Activated CD8-positive, alpha-beta memory T cell treated with anti-CD3 and anti-CD28 coated beads, Interleukin-2, amount 10 ng/mL, durations not matched to agents 7 days and 5 days (primary cell): ENCODE measurements at places on chromosomes 1 and 21.

- DNase-seq = no peak
Observed at GRCh38 chr1:66752000-66752592, at the start of gene DYNLT5. Gene DYNLT5, plus strand, starts transcription at chr1:66752459. Its CDS starts 2,200 bp downstream, at chr1:66754659.

GRCh38 chr1:77927414-77927813 is 39.0 kb downstream of the NEXN start:
- DNase-seq = no peak

DNA sequence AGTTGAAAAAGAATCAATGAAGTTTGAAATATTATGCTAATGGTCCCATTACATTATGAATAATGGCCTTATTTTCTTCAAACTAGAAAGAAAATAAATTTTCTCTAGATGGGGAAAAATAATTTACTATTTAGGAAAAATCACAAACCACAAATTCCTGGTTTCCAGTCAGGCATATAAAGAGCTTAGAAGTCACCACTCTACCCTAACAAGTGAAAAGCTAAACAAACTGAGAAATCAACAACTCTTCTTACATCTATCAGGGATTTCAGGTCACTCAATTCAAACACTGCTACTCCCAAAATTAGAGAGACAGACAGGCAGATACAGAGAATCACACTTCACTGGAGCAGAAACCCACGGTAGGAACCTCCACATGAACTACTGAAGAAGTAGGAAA is 82.1 kb upstream of the LRRC7 start:
- no peak for DNase-seq

DNA sequence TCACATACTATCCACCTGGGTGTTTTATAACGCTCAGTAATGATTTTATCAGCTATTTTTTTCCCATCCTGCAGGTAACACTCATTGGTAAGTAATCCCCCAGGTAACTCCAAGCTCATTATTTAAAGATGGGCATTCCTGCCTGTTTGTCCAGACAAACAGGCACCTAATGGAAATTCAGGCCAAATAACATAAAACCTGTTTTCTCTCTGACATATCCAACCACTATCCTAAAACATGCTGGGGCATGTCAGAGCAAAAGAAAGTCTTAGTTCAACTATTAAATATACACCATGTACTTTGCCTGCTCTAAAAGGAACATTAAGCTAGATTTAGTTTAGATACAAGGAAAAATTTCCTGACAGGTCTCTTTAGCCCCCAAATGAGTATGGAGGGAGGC is 987.7 kb downstream of the TTLL7 start:
- DNase-seq = no peak

- DNase-seq = no peak
Observed at GRCh38 chr21:37062593-37062935, 10.3 kb downstream of the PIGP start.

DNA sequence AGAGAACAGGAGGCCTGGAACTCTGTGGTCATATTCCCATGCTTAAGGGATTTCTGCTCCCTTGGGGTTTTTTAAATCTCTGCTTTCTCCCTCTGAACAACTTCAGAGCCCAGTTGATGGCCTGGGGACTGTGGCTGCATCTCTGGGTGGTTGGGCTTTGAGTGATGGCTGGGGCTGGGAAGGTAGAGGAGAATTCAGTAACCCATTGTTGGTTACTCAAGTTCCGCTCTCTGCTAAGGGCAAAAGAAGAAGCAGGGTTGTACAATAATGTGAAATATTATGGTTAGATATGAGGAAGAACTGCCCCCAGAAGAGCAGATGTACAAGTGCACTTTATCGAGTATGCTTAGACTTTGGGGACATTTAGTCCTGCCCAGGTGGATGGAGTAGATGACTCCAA is 72.1 kb upstream of the CNTN2 start:
- no peak for DNase-seq

DNA sequence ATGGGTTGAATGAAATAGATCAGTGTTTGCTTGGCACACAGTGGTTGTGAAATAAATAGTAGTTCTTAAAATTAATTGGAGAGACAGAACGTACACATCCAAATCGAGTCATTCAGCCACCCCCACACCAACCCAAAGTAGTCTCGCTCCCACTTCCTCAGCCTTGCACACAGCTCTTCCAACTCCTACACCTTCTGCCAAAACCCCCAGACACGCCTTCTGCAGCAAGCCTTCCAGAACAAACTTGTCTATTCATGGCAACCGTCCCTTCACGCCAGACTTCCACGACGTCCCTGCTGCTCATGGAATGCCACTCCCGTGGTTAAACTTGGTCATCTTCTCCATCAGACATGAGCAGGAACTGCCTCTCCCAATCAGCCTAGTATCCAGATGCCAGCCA is 37.5 kb upstream of the RD3 start:
- DNase-seq = no peak

DNA sequence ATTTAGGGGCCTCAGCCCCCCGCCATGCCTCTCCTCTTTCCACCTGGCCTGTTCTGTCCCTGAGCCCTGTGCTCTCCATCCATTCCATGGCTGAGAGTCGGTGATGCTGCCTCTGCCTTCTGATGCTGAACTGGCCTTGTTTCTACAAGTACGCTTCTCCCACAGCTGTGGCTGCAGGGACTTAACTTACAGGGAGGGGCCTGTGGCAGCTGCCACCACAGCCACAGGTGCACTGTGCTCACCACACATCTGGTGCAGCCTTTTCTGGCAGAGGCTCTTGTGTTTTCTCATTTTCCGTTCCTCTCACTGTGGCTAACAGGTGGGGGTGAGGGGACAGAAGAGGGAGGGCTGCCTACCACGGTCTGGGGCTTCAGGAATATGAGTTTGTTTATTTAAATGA is 4.2 kb downstream of the FMO1 start:
- DNase-seq = peak; percentile 60

GRCh38 chr1:181383695-181384094 is 99.6 kb upstream of the CACNA1E start:
- DNase-seq = no peak

DNA sequence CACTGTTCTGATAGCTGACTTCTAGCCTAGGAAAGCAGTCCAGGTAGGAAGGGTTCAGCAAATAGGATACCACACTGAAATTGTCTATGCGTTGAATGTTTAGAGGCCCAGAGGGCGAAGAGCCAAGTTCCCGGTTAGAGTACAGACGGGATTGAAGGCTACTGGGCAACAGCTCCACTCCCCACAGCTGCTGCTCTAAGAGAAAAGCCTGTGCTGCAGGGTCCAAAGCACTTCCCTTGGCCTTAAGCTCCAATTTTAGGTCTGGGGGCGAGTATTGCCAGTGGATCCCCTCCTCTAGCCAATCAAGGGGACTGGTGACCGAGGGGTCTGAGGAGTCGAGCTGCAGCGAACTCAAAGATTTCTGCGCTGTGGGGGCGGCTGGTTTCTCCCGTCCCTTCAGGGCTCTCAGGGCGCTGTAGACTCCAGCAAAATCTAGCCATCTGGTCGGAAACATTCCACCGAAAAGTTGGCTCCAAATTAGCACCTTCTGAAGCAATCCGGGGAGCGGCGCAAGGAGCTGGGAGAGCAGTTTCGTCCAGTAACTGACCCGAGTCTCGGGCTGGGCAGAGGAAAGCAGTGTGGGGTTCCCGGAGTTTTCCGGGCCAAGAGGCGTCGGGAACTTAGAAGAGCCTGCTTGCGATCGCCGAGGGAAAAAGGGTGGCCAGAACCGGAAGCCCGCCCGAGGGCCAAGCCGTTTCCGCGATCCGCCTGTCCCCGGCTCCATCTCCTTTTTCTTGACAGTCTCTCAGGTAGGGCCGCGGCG is 748 bp downstream of the PPP1R15B start:
- peak; percentile 72 for DNase-seq

DNA sequence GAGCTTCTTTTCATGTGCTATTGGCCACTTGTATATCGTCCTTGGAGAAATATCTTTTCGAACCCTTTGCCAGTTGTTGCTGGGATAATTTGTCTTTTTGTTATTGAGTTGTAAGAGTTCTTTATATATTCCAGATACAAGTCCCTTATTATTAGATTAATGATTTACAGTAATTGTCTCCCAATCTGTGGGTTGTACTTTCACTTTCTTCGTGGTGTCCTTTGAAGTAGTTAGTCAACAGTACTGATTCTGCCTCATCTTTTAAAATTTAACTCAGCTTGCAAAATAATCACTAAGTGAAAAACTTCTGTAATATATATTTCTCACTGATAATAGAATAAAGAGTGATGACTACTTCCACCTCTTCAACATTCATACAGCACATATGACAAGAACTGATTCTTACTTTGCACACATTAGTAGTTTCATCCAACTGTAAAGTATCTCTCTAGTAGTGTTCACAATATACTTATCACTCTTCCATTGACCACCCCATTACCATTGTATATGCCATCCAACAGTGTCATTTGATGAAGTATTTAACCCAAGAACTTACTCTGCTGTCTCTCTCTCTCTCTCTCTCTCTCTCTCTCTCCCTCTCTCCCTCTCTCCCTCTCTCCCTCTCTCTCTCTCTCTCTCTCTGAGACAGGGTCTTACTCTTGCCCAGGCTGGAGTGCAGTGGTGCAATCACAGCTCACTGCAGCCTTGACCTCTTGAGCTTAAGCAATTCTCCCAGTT is 104.2 kb upstream of the DMRTA2 start:
- DNase-seq = no peak

GRCh38 chr21:29762570-29763082 is 177.2 kb downstream of the GRIK1 start:
- no peak for DNase-seq

DNA sequence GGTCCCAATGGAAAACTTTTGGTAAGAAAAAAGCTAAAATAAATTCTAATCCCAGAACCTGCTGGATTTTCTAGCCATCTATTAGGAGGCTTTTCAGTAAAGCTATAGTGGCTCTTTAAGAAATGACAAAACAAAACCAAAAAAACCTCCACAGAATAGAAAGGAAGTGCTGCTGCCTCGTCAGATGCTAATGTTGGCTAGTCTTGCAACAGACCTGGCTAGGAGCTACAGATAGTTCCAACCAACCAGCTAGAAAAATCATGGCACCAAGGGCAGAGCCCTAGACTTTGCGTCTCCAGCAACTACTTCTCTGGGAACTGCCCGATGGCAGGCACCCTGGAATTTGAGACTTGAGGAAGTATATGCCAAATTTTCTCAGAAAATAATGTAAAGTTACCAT is 7.6 kb downstream of the CD101 start:
- DNase-seq = peak; percentile 60

DNA sequence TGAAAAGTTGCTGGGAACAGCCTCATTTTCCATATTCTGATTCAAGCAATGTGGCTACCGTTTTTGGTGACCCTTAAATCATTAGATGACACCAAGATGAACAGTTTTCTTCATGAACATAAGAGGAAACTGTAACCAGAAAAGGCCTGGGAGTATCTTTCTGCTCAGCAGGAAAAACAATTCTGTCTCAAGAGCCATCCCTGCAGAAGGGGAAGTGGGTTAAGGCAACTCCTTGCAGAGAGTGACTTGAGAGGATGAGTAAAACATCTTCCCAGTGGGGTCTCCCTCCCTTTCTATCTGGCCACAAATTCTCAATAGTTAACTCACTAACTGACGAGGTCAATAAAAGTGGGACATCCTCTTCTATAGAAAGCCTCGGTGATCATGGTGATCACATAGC is 187.6 kb upstream of the NRIP1 start:
- no peak for DNase-seq

GRCh38 chr1:222079566-222079965 is 337.7 kb upstream of the DUSP10 start:
- no peak for DNase-seq

- no peak for DNase-seq
Observed at GRCh38 chr1:51686450-51686849, 69.6 kb downstream of the OSBPL9 start.

GRCh38 chr1:166490437-166490991 is 323.7 kb upstream of the FAM78B start:
- no peak for DNase-seq

DNA sequence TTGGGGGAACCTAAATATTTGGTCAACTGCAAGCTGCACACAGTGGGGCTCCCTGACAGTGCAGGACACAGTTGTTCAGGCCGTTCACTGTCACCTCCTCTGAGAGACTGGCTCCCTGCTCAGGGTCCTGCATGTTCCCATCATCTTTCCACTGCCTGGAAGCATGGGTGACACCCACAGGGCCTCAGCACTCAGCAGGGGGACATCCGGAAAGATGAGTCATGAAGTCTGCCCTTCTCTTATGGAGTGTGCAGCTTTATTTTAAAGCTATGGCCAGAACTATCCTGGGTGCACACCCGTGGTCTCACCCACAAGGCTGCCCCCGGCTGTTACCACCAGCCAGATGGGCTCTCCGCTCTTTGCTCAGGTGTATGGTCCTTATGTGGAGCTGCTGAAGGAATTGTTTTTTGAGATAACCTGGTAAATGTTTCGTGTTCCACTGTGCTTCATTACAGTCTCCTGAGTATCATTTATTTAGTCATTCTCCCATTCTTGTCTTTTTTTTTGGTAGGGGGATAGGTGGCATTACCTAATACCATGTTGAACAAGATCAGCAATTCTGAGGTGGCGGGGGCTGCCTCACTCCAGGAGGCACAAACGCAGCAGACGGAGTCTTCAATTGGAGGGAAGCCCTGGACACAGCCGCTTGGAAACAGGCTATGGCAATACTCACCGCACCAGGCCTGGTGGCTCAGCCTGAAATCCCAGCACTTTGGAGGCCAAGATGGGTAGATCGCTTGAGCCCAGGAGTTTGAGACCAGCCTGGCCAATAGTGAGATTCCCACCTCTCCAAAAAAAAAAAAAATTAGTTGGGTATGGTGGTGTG is 14.3 kb downstream of the TRIM11 start:
- no peak for DNase-seq

DNA sequence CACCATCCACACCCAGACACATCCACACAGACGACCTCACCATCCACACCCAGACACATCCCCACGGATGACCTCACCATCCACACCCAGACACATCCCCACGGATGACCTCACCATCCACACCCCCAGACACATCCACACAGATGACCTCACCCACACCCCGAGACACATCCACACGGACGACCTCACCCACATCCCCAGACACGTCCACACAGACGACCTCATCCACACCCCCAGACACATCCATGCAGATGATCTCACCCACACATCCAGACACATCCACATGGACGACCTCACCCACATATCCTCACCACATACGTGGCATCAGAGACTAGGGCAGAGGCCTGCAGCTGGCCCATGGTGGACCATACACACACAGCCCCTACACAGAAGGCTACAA is 14.7 kb upstream of the FABP3 start:
- no peak for DNase-seq

GRCh38 chr1:221794079-221794670 is 52.3 kb upstream of the DUSP10 start:
- DNase-seq = no peak

- no peak for DNase-seq
Observed at GRCh38 chr1:92495392-92496063, 8.8 kb upstream of the GFI1 start.

- DNase-seq = no peak
Observed at GRCh38 chr1:111937147-111937725, 52.2 kb downstream of the KCND3 start.
